Right atrium auricular region (tissue), 2 donors: ENCODE measurements at places on chromosomes 11 and 22. TPM values are rescaled to one million over a fixed set of nuclear protein-coding genes. Genes with fewer than 3 reads are reported as not detected.

The RAB3IL1 gene
- 4.3 TPM for total RNA-seq

DNA sequence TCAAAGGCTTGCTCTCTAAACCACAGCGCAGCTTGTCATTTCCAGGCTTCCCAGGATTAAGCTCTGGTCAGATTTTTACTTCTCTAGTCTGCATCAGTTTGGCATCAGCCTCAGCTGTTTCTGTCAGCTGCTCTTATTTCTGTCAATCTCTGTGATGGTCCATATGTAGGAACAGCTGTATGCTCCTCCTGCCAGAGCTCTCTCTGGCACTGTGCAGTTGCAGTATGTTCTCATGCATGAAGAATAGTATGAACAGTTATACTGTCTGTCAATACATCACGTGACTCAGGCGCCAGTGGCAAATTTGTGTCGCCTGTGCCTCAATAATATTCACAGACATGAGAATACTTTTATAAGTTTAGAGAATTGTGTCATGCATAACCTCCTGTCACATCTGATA is 6.7 kb downstream of the OR6M1 start:
- DNase-seq, result no peak

The RHOD gene
- total RNA-seq, result 39.1 TPM

The SLC16A8 gene
- 0.28 TPM for total RNA-seq

The PARVB gene
- total RNA-seq, result 86.5 TPM

GRCh38 chr11:42482822-42483221 is 829.0 kb upstream of the API5 start:
- DNase-seq, result no peak

GRCh38 chr11:46238967-46239800 is 38.3 kb upstream of the CREB3L1 start:
- DNase-seq, result peak; percentile 93
